ENCODE measurements at places on chromosomes 6 and 20.
A peak's percentile ranks its signal among the peaks of the same experiment; 100 is the strongest.

- DNase-seq = no peak
Observed at GRCh38 chr6:501891-502601, 110.5 kb downstream of the IRF4 start.

- DNase-seq = no peak
Observed at GRCh38 chr20:7967199-7967844, 27.1 kb upstream of the HAO1 start.

DNA sequence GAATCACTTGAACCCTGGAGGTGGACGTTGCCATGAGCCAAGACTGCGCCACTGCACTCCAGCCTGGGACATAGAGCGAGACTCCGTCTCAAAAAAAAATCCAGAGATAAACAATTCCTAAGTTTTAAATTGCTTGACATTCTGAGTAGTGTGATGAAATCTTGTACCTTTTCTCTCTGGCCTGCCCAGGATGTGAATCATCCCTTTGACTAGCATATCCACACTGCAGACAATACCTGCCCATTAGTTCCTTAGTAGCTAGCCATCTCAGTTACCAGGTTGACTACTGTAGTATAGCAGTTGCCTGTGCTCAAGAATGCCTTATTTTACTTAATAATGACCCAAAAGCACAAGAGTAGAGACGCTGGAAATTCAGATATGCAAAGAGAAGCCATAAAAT lies 2.8 kb downstream of the ZFP57 start:
- no peak for DNase-seq

DNA sequence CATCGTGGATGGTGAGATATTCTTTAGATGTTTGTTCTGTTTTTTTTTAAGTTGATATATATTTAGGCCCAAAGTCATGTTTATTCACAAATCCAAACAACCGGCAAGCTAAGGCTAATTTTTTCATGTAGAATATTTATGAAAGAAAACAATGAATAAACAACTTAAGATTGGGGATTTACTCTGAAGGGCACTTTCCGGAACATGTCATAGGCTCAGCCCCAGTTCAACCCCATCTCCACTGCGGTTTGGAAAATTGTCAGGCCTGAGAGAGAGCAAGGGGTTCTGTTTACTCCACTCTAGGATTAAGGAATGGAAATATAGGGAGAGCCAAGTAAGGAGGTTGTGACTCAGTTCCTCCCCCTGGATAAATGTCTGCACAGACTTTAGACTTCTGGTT lies 18.3 kb downstream of the RPS6KA2 start:
- no peak for DNase-seq

DNA sequence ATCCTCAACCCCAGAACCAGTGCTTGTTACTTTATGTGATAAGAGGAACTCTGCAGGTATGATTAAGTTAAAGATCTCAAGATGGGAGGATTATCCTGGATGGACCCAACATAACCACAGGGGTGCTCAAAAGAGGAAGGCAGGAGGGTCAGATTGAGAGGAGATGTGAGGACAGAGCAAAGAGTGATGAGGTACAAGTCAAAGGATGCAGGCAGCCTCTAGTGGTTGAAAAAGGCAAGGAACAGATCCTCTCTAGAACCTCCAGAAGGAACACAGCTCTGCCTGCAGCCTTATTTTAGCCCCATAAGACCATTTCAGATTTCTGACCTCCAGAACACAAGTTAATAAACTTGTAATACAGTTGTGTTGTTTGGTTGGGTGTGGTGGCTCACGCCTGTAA lies 41.2 kb downstream of the PDSS2 start:
- DNase-seq = no peak

DNA sequence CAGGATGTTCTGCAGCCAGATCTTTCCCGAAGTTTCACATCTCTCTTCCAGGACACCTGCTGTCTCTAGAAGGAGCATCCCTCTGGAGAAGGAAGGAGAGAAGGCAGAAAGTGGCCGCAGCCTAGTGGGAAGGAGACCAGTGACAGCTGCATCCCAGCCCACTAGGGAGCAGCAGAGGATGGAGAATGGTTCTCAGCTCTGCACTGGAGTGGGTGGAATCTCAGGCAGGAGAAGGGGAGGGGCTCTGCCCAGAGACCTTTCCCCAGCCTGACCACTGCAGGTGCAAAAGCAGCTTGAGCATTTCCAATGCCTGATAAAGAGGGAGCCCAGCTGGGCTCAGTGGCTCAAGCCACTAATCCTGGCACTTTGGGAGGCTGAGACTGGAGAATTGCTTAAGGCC lies 32.3 kb downstream of the NCR2 start:
- DNase-seq = no peak

GRCh38 chr20:62232770-62233645 lies 5.3 kb upstream of the OSBPL2 start:
- DNase-seq = no peak

GRCh38 chr20:3812259-3812681 lies 8.1 kb upstream of the AP5S1 start:
- DNase-seq = no peak

GRCh38 chr20:20993372-20993771 lies 112.8 kb downstream of the LINC00237 start:
- no peak for DNase-seq

DNA sequence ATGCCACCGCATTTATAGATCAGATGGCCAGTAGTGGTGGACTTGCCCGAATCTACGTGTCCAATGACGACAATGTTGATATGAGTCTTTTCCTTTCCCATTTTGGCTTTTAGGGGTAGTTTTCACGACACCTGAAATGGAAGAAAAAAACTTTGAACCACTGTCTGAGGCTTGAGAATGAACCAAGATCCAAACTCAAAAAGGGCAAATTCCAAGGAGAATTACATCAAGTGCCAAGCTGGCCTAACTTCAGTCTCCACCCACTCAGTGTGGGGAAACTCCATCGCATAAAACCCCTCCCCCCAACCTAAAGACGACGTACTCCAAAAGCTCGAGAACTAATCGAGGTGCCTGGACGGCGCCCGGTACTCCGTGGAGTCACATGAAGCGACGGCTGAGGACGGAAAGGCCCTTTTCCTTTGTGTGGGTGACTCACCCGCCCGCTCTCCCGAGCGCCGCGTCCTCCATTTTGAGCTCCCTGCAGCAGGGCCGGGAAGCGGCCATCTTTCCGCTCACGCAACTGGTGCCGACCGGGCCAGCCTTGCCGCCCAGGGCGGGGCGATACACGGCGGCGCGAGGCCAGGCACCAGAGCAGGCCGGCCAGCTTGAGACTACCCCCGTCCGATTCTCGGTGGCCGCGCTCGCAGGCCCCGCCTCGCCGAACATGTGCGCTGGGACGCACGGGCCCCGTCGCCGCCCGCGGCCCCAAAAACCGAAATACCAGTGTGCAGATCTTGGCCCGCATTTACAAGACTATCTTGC lies 725 bp downstream of the EEF1A1 start:
- peak; percentile 92 for DNase-seq

Measured in CD4-positive, alpha-beta T cell (primary cell).